ENCODE measurements at places on chromosomes 11 and 22.

DNA sequence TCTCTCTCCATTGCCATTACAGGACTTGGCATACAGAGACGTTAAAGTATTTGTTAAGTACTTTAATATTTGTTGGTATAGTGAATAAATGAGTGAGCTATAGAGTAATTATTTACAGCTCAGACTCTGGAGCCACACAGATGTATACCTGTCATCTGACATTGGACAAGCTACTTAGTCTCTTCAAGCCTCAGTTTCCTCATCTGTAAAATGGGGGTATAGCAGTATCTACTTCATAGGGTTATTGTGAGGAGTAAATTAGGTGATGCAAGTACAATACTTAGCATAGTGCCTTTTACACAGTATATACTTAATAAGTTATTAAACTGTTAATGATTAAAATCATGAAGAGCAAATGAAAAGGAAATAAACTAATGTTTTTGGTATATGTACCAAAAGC, 203.2 kb downstream of the NAV2 start:
- DNase-seq = no peak

DNA sequence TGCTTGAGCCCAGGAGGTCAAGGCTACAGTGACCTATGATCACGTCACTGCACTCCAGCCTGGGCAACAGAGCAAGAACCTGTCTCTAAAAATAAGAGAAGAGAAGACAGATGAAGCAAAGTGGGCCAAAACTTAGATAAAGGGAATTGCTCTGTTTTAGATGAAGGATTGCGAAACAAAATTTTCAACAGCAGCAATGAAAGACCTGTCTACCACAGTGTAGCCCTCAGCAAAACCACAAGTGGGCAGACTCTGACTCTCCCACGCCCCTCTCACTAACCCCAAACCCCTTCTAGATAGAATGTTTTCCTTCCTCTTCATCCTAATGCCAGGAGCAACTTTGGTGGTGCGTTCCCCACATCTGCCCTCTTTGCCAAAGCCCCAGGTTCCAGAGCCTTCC, 105.6 kb upstream of the ALDH3B2 start:
- no peak for DNase-seq

DNA sequence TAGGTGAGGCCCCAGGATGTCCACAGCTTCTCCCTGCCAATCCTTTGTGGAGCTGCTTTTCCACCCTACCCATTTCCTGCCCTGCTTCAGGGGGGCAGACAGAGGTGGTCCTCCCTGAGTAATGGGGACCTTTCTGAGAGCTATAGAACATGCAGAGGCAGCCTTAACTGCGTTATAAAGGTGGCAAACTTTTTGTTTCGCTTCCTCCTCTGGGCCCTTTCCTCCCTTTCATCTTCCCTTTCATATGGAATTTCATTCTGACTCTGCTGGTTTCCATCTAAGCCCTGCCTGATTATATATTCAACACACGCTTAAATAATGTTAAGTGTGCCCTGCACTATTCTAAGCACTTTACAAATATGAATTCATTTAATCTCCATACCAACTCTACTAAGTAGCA, 169.3 kb upstream of the E2F8 start:
- DNase-seq = no peak

DNA sequence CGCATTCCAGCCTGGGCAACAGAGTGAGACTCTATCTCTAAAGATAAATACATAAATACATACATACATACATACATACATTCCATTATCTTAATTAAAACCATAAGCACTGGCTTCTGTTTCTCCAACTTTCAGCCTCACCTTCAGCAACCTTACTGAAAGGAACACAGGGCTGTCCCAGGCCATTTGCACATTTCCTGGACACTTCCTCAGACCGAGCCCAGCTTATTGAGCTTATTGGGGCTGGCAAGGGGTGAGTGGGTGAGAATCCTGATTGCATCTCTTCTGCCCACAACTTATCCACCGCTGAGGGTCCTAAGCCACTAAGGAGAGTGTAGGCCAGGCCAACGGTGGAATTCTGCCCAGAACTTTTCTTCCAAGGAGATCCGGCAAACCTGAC, 16.5 kb upstream of the LRP5 start:
- DNase-seq = no peak

GRCh38 chr11:10042699-10043098, 251.3 kb downstream of the SBF2 start:
- DNase-seq = no peak

- peak; percentile 29 for DNase-seq
These were observed 10.4 kb upstream of the MRPL17 start for GRCh38 chr11:6693342-6694228.

- no peak for DNase-seq
These were observed 23.8 kb downstream of the LMO2 start for GRCh38 chr11:33867996-33868646.

GRCh38 chr11:67301313-67301921, 1.9 kb upstream of the SSH3 start:
- DNase-seq = no peak

DNA sequence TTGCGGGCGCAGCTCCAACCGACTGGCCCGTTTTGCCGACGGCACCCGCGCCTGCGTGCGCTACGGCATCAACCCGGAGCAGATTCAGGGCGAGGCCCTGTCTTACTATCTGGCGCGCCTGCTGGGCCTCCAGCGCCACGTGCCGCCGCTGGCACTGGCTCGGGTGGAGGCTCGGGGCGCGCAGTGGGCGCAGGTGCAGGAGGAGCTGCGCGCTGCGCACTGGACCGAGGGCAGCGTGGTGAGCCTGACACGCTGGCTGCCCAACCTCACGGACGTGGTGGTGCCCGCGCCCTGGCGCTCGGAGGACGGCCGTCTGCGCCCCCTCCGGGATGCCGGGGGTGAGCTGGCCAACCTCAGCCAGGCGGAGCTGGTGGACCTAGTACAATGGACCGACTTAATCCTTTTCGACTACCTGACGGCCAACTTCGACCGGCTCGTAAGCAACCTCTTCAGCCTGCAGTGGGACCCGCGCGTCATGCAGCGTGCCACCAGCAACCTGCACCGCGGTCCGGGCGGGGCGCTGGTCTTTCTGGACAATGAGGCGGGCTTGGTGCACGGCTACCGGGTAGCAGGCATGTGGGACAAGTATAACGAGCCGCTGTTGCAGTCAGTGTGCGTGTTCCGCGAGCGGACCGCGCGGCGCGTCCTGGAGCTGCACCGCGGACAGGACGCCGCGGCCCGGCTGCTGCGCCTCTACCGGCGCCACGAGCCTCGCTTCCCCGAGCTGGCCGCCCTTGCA, 1.0 kb downstream of the FJX1 start:
- DNase-seq = peak; percentile 30

GRCh38 chr11:14653090-14653489, 9.5 kb downstream of the PDE3B start:
- DNase-seq = no peak

GRCh38 chr22:49541693-49542230, 285.9 kb downstream of the BRD1 start:
- DNase-seq = no peak

GRCh38 chr11:34926101-34926830, 9.8 kb downstream of the PDHX start:
- no peak for DNase-seq

DNA sequence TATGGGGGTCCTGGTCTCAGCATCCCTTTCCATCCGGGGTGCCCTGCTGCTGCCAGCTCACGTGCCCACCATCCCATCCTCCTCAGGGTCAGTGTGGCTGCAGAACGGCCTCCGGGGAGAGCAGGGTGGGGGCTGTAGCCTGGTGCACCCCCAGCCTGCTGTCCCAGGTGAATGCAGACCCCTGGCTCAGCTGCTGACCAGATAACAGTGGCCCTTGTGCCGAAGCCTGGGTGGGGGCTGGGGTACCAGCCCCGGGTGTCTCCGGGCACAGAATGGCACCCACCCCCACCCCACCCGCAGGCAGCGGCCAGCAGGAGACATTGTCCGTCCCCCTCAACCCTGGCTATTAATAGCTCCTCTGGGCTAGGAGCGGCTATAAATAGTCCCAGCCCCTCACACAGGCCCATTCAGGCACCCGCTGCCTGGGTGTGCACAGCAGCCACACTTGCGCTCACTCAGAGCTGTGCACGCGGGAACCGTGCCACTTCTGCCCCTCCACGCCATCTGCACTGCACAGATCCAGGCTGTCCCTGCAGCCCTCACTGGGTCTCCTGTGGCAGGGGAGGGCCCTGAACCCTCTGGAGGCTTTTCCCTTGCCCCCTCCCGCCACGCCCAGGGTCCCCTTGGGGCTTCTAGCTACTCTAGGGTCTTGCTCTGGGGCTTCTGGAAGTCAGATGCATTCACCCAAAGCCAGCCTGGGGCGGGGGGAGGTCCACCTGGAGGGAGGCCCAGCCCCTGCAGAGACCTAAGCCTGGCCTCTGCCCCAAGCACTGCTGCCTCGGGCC, 18.7 kb downstream of the CRELD2 start:
- no peak for DNase-seq

- no peak for DNase-seq
These were observed 52.8 kb downstream of the WNT11 start for GRCh38 chr11:76153571-76153923.

GRCh38 chr11:95267601-95268213, 36.7 kb upstream of the SESN3 start:
- DNase-seq = no peak

DNA sequence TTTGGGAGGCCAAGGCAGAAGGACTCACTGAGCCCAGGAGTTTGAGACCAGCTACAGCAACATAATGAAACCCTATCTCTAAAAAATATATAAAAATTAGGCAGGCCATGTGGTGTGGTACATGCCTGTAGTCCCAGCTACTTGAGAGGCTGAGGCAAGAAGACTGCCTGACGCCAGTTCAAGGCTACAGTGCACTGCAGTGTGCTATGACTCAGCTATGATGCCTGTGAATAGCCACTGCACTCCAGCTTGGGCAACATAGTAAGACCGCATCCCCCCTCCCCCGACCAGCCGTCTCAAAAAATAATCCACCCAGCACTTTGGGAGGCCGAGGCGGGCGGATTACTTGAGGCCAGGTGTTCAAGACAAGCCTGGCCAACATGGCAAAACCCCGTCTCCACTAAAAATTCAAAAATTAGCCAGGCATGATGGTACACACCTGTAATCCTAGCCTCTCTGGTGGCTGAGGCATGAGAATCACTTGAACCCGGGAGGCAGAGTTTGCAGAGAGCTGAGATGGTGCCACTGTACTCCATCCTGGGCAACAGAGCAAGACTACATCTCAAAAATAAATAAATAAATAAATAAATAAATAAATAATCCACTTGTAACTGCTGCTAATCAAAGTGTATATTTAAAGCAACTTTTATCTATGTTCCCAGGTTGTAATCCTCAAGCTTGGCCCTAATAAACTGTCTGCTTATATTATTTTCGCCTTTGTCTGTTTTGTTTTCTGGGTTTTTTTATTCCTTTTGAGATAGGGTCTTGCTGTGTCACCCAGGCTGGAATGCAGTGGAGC, 7.8 kb downstream of the HPS5 start:
- no peak for DNase-seq

DNA sequence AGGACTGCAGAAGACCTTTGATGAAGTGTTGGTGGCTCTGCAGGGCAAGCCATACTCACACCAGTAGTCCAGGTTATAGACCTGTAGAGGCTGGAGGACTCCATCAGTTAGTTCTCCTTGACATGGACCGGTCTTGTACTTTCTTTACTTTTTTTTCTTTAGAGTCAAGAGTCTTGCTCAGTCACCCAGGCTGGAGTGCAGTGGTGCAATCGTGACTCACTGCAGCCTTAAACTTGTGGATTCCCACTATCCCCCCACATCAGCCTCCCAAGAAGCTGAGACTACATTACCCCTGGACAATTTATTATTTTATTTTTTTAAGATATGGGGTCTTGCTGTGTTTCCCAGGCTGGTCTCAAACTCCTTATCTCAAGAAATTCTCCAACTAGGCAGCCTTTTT, 49.6 kb upstream of the E2F8 start:
- DNase-seq = no peak

DNA sequence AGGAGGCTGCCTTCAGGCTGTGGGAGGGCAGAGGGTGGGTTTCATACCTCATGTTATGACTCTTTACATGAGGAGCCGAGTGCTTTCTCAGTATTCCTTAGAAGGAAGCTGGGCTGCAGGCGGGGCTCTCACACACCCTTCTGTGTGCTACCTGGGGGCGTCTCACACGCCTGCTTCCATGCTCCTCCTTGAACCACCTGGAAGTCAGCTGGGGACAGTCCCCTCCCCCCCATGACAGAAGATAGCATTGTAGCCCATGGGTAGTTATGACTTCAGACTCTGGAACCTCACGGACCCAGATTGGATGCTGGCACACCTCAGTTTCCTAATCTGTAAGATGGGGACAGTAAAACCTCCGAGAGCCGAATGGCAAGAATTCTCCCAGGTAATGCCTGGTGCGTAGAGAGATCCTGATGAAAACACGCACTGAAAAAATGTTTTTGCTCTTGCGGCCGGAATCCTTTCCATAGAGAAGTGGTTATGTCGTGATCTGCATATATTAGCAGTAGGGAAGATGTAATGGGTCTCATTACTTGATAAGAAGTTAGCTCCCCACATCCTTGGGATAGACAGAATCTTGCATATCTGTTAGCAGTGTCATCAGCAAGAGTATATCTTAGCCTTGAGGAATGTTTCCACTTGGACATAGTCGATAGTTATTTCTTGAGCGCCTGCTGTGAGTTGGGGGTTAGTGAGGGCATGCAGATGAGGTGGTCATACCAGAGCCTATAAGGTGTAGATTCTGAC, 4.9 kb downstream of the DAGLA start:
- DNase-seq = no peak

GRCh38 chr22:50544078-50544745, 1.5 kb upstream of the KLHDC7B start:
- peak; percentile 84 for DNase-seq

DNA sequence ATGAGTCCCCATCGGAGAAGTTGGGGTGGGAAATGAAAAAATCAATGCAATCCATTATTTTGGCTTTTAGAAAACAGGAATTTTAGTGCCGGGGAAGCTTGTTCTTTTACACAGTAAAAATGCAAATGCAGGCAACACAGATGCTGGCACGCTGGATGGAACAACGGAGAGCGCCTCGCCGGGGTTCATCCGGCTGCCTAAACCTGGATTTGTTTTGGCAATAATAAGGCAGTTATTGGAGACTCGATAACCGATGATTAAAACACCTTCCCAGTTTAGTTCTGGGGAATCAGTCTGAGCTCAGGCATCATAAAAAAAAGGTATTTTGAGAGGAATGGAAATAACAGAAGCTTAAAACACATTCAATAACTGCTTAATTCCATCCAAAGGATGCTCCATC, 2.9 kb downstream of the DSCAML1 start:
- no peak for DNase-seq

DNA sequence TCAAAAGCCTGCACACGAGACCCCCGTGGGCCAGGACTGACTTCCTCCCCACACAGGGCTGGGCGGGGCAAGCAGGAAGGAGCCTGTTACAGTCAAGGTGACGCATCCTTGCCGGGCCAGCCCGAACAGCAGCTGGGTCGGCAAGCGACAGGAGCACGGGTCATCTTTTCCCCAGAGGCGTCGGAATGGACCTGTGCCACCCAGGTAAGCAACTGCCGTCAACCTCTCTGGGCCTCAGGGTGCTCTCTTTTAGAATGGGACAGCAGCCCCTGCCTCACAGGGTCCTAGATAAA, at the start of gene CYTH4:
CYTH4 (plus strand) TSS at position 124 of the 293 bp plus-strand sequence; CDS start at position 186, 62 bp downstream.
- peak; percentile 84 for DNase-seq

GRCh38 chr11:27976262-27976661, 131.7 kb downstream of the KIF18A start:
- DNase-seq = no peak

GRCh38 chr22:46823654-46824053, 61.2 kb downstream of the TBC1D22A start:
- DNase-seq = no peak

GRCh38 chr22:25475257-25476022, 89.0 kb upstream of the GRK3 start:
- DNase-seq = no peak
